ENCODE measurements at places on chromosomes 1 and 21. TPM values are rescaled to one million over a fixed set of nuclear protein-coding genes. Genes with fewer than 3 reads are reported as not detected.

Gene GFI1
- total RNA-seq: 0.17 TPM

Gene CD48
- not detected for total RNA-seq

Gene HIVEP3
- total RNA-seq: 2.1 TPM

Gene OR2L5
- total RNA-seq: not detected

Gene RASSF5
- total RNA-seq: 2.6 TPM
